ENCODE measurements at places on chromosomes 6 and 20.

GRCh38 chr6:169556758-169557548 lies 144.9 kb downstream of the WDR27 start:
- DNase-seq: no peak

DNA sequence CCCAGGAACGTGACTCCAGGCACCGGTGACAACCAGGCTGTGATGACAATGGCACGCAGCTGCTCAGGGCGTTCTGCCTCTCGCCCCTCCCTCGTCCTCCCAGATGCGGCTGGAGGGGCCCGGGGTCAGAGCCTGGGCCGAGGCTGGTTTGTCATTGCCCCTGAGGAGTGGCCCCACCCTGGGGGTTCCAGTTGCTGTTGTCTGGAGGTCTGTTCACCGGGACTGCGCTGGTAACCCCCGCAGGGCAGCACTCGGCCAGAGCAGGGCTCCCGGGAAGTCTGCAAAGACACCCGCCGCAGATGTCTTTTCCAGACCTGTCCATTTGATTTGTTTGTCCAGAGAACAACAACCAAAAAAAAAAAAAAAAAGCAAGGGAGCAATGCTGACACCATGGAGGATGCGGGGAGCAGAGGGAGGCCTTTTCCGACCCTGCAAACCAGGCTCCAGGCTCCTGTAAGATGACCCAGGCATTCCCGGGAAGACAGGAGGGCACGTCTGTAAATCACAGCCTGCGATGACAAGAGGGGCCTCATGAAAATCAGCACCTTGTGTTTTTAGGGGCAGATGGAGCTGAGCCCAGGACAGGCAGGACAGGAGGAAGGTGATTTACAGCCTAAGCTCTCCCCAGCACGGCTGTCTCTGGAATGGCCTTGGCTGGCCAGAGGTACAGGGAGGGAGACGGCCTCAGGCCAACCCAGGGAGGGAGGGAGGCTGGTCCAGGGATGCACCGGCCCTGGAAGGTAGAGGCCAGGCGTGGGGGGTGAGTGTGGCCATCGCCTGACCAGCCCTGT lies 189.3 kb downstream of the ERMARD start:
- no peak for DNase-seq

DNA sequence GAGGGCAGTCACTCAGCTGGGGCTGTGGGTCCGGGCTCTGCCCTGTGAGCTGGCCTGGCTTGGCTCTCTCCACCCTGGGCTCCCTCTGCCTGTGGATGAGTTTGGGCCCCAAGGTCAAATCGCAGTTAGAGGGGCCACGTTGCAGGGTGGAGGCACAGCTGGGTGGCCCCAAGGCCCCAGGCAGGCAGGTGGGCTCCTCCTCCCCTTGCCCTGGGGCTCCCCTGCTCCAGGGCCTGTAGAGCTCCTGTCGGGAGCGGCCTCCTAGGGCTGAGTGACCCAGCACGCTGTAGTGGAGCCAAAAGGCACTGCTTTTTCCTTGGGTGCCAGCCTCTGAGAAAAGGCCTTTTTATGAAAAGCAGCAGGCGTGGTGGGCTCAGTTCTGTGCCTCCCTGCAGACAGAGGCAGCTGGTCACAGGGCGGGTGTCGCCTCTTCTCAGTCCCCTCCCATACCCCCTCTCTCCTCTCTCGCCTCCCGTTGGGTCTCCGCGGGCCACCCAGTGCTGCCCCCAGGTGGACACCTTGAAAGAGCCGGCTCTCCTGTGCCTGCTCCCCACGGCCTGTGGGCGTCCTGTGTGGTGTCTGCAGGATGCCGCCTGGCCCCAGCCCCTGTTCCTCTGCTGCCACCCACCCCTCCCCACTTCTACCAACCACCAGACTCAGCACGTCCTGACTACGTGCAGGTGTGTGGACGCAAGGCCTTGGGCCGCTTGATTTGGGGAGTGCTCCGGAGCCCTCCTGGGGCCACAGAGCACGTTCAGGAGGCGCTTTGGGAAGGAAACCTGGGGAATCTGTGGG lies 13.2 kb downstream of the SS18L1 start:
- no peak for DNase-seq

- DNase-seq: peak; percentile 8
Measured at GRCh38 chr6:135938576-135939207, 87.2 kb downstream of the PDE7B start.

- peak; percentile 42 for DNase-seq
Measured at GRCh38 chr6:82217018-82217586, 30.4 kb downstream of the IBTK start.

DNA sequence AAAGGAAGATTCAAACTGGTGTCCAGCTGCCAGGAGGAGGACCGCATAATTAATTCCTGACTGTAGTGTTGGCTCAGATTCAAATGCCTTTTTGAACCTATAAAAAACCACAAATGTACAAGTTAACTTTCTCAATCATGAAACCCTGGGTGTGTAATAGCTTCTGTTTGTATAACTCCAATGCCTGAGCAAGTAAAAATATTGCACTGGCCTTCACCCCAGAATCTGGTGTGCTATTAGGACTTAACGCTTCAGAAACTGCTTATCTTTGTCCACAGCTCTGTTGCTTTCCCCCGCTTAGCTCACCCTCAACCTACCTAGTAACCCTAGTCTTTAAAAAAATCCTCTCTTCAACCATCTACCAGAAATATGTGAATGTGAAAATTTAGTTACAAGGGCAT lies 119.1 kb upstream of the MAP7 start:
- DNase-seq: peak; percentile 98

GRCh38 chr6:17886891-17887290 lies 100.5 kb downstream of the KIF13A start:
- no peak for DNase-seq

- peak; percentile 99 for DNase-seq
Measured at GRCh38 chr6:85360794-85361642, 88.9 kb upstream of the NT5E start.

- no peak for DNase-seq
Measured at GRCh38 chr6:117521791-117522502, 39.5 kb downstream of the DCBLD1 start.

GRCh38 chr6:169956580-169956979 lies 205.2 kb downstream of the ERMARD start:
- DNase-seq: no peak

DNA sequence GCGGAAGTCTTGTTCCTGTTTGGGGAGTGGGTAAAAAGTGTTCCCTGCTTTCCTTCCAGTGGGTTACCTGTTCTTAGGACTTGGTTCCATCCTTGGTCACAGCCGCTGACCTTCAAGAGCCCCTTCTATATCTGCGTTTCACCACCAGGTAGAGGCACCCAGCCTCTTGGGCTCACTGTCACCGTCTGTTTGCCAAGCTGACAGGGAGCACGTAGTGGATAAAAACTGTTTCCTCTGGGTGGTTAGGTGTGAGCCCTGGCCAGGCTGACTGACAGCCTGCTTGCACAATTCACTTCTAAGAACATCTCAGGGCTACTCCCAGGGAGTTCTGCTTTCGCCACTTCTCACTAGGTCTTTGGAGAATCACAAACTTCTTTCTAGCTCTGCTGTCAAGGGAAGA lies 1.8 kb upstream of the JPH2 start:
- DNase-seq: peak; percentile 39

DNA sequence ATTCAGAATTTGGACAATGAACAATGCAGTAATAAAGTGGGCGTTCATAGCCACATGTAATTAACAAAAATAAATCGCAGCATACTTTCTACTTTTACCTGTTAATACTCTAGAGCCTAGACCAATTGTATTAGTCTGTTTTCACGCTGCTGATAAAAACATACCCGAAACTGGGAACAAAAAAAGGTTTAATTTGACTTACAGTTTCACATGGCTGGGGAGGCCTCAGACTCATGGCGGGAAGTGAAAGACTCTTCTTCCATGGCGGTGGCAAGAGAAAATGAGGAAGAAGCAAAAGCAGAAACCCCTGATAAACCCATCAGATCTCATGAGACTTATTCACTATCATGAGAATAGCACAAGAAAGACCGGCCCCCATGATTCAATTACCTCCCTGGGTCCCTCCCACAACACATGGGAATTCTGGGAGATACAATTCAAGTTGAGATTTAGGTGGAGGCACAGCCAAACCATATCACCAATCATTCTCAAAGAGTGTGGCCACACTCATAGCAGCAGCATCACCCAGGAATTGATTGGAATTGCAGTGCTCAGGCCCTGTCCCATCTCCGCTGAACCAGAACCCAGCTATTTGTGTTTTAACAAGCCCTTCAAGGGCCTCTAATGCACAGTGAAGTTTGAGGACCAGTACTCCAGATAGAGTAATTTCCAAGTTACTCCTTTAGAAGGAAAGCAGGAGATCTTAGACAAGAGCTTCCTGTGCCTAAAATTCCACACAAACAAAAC lies 650.0 kb downstream of the KIF16B start:
- no peak for DNase-seq

DNA sequence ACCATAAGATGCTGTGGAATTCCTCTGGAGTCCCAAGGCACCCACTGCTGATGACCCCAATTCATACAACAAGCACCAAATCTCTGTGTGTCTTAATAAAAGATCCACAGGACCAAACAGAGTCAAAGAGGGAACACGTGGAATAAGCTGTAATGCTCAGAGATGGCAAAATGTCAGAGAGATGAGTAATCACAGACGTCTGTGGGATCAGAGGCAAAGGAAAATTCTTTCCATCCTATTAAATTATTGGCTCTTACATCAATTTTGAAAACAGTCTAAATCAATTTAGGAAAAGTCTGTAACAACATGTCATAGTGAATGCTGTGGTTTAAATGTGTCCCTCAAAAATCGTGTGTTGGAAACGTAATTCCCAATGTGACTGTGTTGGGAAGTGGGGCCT lies 17.5 kb upstream of the SAMD3 start:
- no peak for DNase-seq

GRCh38 chr6:17413313-17413750 lies 19.9 kb downstream of the CAP2 start:
- DNase-seq: peak; percentile 27

DNA sequence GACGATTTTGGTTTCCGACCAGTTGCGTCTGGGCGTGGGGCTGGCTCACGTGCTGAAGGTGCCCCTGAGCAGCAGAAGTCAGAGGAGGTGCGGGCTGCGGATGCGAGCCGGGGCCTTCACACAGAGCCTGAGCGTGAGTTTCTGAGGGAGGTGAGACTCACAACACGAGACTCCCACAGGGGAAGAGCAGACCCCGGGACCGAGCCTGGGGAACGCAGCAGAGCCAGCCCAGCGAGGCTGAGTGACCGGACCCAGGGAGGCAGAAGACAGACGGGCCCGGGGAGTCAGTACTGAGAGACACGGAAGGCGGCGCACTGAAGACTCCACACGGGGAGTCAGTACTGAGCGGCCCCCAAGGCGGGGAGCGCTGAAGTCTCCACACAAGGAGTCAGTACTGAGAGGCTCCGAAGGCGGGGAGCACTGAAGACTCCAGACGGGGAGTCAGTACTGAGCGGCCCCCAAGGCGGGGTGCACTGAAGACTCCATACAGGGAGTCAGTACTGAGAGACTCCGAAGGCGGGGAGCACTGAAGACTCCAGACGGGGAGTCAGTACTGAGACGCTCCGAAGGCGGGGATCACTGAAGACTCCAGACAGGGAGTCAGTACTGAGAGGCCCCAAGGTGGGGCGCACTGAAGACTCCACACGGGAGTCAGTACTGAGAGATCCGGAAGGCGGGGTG lies 77.8 kb downstream of the DLL1 start:
- no peak for DNase-seq

GRCh38 chr6:108799354-108799717 lies 48.9 kb upstream of the ARMC2 start:
- DNase-seq: no peak

DNA sequence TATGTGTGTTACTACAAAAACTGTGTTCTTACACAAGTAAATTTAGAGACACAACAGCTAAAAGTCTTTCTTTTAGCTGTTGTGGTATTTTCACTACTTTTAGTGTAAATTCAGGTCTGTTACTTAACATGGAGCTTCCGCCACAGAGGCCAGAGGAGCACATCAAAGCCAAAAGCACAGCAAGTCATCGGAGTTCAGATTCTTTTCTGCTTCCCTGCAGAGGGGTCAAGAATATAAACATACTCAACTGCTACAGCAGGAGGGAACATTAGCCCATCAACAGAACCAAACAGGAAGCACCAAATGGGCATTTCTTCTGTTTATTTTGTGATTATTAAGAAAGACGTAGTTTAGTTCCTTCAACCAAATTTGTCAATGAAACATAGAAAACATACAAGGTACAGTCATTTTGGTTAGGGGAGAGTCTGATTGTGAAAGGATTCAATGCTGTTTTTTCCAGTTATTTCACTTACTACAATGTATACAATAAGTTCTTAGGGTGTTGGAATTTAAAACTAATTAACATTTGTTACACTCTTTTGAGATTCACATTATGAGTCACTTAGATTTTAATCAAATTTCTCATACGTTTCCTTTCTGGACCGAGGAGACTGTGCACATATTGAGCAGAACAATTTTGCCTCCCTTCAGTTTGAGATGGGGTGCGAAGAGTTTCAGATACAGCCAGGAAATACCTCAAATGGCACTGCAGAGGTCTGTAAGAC lies 42.8 kb upstream of the DSE start:
- peak; percentile 7 for DNase-seq

- no peak for DNase-seq
Measured at GRCh38 chr6:73696966-73697655, 1.1 kb downstream of the CD109 start.

- peak; percentile 6 for DNase-seq
Measured at GRCh38 chr20:57509665-57510237, 15.2 kb downstream of the CTCFL start.

GRCh38 chr6:37607944-37608343 lies 89.7 kb downstream of the MDGA1 start:
- no peak for DNase-seq

Data from renal cortical epithelial cell (primary cell).